NCI-H2081 treated with DMSO at 0.1 percent for 48 hours (cell line): ENCODE measurements at places on chromosomes 11 and 22.

GRCh38 chr11:75214411-75214821 is 26.2 kb upstream of the TPBGL start:
- DNase-seq: no peak

GRCh38 chr22:30175690-30176288 is 70.8 kb downstream of the LIF start:
- DNase-seq: no peak

DNA sequence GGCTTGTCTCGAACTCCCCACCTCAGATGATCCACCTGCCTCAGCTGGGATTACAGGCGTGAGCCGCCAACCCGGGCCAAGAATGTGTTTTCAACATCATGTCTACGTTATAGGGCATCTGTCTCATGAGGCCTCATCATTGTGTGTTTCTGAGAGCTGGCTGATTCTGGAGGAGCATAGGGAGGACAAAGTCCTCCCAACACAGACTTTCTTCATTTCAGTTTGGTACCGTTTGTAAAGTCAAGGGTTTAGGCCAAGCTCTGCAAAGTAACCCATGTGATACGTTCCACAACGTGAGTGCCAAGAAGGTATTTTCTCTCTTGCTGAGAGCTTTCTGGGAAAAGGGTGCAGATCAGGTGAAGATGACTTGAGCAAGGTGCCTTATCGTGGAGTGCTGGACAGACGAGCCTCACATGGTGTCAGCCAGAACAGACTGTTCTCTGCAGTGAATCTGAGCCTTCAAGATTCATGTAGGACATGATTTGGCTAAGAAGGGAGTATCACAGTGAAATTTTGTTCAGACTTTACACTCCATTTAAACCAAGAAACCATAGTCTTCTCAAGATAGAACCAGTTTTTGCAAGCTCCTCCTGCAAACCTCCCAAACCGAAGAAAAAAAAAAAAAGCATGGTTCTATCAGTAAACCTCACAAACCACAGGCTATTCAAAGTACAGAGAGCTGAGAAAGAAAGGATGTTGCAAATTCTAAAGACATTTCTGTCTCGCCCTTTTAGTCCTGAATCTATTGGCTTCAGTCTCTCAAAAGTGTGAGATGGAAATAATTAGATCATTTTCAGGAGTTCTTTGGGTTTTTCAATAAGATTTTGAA is 71.7 kb downstream of the DBX1 start:
- DNase-seq: no peak

GRCh38 chr11:57792870-57793269 is 31.3 kb downstream of the CTNND1 start:
- no peak for DNase-seq

- no peak for DNase-seq
These were observed 7.7 kb upstream of the NEAT1 start for GRCh38 chr11:65414776-65415498.

DNA sequence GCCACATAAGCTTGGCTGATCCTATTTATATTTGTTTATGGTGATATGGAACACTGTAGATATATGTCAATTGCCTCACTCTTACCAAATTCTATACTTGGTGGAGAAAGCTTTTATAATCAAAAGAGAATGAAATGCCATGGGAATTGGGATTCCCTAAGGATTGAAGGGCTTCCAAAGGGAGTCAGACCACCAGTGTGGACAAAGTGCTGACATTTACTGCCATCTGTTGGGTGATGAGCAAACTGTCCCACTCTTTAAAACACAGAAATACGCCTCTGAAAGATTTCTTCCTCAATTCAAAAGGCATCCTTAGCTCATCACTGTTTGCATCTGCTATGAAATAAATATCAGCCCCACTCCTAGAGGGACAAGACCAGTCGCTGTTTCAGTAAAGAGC is 7.1 kb downstream of the SLC1A2 start:
- no peak for DNase-seq

- DNase-seq: no peak
These were observed 61.6 kb upstream of the PTPN5 start for GRCh38 chr11:18853086-18853720.
